ENCODE measurements at places on chromosomes 6 and 20.

- no peak for DNase-seq
These were observed 18.0 kb upstream of the DSE start for GRCh38 chr6:116352515-116353471.

DNA sequence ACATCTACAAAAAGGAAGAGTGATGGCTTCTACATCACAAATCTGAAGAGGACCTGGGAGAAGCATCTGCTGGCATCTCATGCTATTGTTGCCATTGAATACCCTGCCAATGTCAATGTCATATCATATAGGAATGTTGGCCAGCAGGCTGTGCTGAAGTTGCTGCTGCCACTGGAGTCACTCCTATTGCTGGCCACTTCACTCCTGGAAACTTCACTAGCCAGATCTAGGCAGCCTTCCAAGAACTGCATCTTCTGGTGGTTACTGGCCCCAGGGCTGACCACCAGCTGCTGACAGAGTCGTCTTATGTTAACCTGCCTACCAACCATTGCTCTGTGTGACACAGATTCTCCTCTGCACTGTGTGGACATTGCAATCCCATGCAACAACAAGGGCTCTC is 111.8 kb downstream of the PERP start:
- DNase-seq: no peak

DNA sequence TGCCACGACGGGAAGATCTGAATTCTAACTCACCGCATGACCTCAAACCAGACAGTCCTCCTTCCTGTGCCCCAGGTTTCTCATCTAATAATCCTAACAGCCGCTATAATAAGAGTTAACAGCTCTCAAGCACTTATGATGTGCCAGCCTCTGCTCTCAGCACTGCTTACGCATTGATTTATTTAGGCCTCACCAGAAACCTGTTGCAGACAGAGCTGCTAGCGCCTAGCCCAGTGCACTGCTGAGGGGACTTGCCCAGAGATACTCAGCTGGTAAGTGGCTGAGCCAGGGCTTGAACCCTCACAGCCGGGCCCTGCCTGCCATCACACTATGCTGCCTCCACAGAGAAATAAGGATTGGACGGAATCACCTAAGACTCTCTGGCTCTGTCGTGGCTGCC is 37.7 kb downstream of the GRM4 start:
- DNase-seq: no peak

GRCh38 chr6:149967591-149967990 is 3.8 kb downstream of the ULBP1 start:
- no peak for DNase-seq

DNA sequence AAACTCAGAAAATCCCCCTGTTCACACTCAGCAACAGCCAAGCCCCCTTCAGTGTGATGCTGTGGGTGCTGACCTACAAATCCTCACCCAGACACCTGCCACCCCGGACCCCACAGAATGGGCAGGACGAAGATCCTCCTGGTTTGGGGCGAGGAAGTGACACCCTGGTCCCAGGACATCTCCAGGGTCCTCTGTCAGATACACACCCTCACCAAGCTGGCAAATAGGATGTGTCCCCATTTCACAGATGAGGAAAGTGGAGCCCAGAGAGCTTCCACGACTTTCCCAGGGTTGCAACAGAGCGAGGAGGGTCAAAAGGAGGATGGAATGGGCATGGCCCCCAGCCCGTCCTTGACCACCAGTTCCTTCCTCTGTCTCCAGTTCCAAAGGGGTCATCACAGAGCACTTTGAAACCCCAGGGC is 92.0 kb upstream of the AFDN start:
- DNase-seq: no peak

GRCh38 chr6:89140347-89141156 is 5.3 kb upstream of the PM20D2 start:
- no peak for DNase-seq

DNA sequence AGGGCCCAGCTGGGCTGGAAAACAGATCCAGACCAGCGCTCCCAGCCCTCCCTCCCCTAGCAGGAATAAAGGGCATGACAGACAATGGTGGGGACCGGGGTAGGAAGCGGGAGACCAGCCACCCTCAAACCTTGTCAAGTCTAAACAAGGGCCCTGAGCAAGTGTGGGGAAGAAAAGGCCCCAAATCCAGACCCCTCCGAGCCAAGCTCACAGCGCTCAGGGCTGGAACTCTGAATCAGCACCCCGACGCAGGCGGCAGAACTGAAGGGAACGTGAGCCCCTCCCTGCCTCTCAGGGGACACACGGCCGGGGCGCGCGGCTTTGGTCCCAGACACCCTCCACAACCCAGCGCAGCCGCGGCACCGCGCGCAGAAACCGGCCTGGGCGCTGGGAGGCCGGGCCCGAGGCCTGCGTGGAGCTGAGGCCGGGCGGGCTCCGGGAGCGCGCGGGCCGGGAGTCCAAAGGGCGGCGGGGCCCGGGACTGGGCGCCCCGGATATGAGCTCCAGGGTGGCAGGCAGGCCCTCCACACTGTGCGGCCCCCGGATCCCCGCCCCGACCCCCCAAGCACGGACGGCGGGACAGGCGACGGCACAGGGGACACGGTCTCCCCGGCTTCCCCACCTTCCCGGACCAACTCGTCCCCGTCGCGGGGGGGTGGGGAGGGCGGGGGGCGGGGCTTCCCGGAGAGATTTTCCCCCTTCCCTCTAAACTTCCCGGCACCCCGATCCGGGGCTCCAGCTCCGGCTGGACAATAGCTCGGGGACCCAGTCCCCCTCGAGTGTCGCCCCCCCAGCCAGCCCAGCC is 641 bp downstream of the TEAD3 start:
- no peak for DNase-seq

DNA sequence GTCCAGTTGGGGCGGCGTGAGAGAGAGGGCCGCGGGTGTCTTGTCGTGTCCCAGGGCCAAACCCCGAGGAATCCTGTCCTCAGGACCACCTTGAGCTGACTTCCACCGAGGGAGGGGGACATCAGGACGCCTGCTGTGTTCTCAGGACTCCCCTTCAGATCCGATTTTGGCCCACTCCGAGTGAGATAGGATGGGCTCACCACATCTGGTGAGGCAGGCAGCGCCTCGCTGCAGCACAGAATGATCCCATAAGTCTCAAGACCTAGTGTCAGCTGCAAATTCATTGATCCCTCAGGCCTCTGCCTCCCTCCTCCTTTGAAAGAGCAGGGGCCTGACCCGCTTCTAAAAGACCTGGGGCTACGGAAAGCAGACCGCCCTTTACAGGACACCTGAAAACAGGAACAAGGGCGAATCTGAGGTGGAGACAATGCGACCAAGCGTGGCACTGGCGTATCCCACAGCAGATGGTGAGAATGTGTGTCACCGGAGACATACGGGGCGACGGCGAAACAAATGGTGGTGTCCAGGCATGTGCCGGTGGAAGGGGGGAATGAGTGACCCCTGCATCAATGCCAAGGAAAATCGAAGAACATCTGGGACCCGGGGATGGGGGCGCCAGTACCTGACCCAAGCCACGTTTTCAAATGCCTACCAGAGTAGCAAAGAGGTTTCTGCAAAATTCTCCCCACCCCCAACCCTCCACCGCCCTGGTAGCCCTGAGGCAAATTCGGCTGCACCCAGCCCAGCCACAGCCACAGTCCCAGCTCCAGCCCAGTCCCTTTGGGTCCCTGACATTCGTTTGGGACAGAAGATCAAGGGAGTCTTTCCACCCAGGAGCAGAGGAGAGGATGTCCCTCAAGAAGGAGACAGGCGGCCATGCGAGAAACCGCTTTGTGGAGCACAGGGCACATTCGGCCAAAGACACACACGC is 162.1 kb upstream of the ZNF337 start:
- no peak for DNase-seq

DNA sequence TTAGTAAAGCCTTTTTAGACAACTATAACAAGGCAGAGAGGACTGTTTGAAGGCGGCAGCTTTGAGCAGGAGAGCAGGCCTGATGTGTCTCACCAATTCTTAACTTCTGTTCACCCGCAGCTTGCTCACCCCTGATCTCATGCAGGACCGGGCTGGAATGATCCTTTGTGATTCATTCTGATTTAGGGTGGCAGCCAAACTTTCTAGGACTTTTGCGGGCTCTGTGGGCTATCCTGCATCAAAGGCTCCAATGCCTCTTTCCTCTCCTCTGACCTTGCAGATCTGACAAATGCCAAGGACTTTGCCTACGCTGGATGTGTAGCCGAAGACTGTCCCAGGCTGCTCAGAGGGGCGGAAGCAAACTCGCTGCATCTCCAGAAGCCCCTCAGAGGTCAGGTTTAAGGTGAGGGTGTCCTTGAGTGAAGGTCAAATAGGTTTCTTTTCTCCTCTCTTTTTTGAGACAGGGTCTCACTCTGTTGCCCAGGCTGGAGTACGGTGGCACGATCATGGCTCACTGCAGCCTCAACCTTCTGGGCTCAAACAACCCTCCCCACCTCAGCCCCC is 72.3 kb downstream of the VEGFA start:
- no peak for DNase-seq

DNA sequence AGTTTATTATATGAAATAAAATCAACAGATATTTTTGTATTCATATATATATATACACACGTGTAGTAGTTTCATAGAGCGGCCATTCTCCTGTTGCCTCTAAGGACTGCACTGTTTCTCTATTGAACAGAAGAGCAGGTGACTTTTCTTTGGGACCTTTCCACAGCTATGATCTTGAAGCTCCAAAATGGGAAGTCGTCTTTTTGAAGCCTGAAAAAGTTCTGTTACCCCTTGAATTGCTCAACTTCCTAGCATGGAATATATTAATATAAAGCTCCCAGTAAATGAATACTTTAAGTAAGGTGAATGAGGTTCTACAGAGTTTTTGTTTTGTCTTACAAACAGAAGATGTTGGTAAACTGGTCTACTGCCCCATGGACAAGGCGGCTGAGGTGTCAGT is 42.2 kb upstream of the ADTRP start:
- no peak for DNase-seq

- no peak for DNase-seq
These were observed 33.4 kb downstream of the KIF25 start for GRCh38 chr6:168030908-168031307.

GRCh38 chr6:97572943-97573342 is 289.9 kb upstream of the MMS22L start:
- DNase-seq: no peak

DNA sequence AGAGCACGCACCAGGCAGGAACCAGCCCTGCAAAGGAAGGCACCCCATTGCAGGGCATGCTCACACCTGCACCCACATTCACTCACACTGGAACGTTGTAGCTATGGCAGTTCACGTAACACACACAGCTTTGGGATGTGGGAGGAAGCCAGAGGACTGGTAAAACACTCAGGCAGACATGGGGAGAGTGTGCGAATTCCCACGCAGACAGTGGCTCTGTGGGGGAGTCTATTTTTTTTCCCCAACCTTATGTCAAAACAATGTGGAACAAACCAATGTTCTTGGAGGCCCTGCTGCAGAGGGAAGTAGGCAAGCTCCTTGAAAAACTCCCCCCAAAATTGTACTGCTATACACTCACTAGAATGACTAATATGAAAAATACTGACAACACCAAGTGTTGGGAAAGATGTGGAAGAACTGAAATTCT is 91.0 kb downstream of the PPP1R14C start:
- DNase-seq: no peak

GRCh38 chr6:6008648-6009421 is 2.1 kb upstream of the NRN1 start:
- peak; percentile 70 for DNase-seq

GRCh38 chr6:109478841-109479624 is 4.0 kb downstream of the ZBTB24 start:
- no peak for DNase-seq

- DNase-seq: peak; percentile 9
These were observed 548.5 kb downstream of the CD83 start for GRCh38 chr6:14665827-14666724.

GRCh38 chr20:58293453-58293852 is 16.1 kb upstream of the RAB22A start:
- DNase-seq: no peak

DNA sequence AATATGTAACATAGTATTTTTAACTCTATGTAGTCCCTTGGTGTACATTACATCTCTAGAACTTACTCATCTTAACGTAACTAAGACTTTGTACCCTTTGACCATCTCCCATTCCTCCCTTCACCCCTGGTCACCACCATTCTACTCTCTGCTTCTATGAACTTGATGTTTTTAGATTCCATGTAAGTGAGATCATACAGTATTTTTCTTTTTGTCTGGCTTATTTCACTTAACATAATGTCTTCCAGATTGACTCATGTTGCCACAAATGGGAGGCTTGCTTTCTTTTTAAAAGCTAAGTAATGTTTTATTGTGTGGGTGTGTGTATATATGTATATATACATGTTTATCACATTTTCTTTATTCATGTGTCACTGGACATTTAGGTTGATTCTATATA is 55.8 kb downstream of the TMEM200A start:
- no peak for DNase-seq

DNA sequence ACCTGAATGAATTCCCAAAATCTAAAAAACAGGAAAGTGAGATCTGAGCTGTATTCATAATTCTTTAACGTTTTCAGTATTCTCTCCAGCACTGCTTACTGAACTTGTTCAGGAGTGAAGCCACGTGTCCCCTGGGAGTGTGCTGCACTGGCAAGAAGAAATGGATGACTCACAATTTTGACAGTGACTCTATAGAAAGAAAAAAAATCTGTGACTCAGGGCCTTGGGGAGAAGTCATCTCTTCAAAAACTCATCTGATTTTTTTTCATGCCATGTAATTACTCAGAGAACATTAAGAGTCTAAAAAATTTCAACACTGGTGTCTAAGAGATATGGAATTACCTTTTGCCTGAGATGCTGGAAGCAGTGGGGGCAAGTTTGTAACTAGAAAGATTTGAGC is 39.7 kb downstream of the ANKEF1 start:
- no peak for DNase-seq

GRCh38 chr6:30847421-30847970 is 36.8 kb upstream of the DDR1 start:
- no peak for DNase-seq

DNA sequence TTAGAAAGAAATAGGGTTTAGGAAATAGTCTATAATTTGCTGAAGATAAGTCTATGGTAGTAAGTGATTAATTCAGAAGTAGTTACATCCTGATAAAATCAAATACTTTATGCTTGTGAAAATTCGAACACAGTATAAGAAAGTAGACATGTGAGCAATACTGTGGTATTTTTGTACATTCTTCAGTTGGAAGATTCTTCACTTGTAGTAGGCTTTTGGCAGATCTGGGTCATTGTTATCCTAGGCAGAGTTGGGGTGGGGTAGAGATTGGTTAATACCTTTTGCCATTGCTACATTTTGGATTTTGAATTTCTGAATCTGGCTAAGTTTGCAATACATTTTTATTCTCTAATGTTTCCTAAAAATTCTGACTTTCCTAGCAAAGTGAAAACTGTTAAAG is 197.5 kb downstream of the BCKDHB start:
- DNase-seq: no peak

GRCh38 chr6:29942275-29943052 is at the start of gene HLA-A:
Gene HLA-A (plus strand): TSS chr6:29942532. CDS start chr6:29942554, 22 bp downstream.
- peak; percentile 95 for DNase-seq

- no peak for DNase-seq
These were observed 46.8 kb upstream of the STX16 start for GRCh38 chr20:58604128-58604881.

- DNase-seq: no peak
These were observed 68.8 kb downstream of the FGD2 start for GRCh38 chr6:37074053-37074827.

- DNase-seq: no peak
These were observed 327.3 kb downstream of the PTPRT start for GRCh38 chr20:42862446-42862845.
